ENCODE measurements at places on chromosomes 4 and X. TPM values are rescaled to one million over a fixed set of nuclear protein-coding genes. Genes with fewer than 3 reads are reported as not detected.

- DNase-seq, result no peak
Measured at GRCh38 chr4:2695346-2696060, 60.6 kb downstream of the TNIP2 start.

Gene NAT8L
- 1.6 TPM for polyA plus RNA-seq

DNA sequence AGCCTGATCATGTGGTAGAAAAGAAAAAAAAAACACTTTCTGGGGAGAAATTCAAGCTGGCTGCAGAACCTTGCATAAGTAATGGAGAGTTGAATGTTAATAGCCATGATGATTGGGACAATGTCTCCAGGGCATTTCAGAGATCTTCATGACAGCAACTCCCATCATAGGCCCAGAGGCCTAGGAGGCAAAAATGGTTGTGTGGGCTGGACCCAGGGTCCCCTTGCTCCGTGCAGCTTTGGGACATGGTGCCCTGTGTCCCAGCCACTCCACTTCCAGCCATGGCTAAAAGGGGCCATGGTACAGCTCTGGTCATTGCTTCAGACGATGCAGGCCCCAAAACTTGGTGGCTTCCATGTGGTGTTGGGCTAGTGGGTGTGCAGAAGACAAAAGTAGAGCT lies 1170.9 kb downstream of the C4orf33 start:
- DNase-seq, result no peak

DNA sequence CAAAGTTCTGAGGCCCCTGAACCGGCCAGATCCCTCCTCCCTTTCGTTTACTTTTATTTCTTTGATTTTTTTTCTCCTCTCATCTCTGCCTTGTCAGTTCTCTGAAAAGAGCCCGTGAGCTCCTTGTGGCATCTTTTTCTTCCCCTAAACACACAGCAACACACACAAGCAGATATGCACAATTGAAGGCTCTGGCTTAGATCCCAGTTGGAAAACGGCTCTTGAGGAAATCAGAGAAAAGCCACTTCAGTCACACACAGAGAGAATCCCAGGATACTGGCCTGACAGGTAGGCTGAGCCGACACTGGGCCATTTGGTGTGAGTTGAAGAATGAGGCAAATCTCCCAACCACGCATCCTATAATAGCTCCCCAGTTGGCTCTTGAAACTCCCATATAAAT lies 12.9 kb downstream of the DIPK2B start:
- DNase-seq, result no peak

GRCh38 chr4:14294611-14295010 lies 667.1 kb upstream of the BOD1L1 start:
- no peak for DNase-seq

Gene SPATA18
- 1.5 TPM for polyA plus RNA-seq

All from GM23338 (cell line).